BJ (cell line): ENCODE measurements at places on chromosomes 4 and X. TPM values are rescaled to one million over a fixed set of nuclear protein-coding genes. Genes with fewer than 3 reads are reported as not detected.

HTN1 gene
- polyA plus RNA-seq = not detected in 2 replicates

GPC3 gene
- not detected in 2 replicates for polyA plus RNA-seq

STK26 gene
- 0.67 and 1.3 TPM in 2 replicates for polyA plus RNA-seq

DNA sequence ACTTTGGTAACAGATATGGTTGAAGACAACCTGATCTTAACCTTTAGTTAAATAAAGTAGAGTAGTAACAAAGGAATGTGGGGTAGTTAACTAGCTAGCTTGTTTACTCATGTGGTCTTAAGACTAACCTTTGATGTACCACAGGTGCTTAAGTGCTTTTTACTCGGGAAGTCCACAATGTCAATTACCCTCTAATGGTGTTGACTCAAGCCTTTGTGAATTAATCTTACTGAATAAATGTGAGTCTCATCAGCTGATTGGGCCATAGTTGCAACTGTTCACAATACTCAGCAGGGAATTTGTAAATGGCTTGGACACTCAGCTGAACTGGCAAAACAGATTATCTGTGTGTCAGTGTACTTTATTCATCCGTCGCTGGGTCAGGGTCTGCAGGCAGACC is 119.0 kb upstream of the UGT8 start:
- no peak for DNase-seq
